ENCODE measurements at places on chromosomes 3 and 15. TPM values are rescaled to one million over a fixed set of nuclear protein-coding genes. Genes with fewer than 3 reads are reported as not detected.

DNA sequence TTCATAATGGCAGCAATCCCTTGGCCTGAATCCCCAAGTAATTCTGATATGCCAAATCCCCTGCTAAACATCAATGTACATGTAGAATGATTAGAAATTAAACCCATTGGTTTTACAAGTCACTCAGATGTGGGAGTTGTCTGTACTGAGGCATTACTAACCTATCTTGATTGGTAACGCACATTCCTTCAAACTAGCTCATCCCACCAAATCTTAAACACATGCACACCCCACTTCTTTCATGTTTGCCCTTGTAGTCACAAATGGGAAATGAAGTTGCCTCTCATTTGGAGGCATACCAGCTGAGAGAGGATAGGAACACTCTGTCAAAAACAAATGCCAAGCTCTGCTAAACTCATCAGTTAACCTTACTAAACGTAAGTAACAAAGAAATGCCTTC lies 29.1 kb upstream of the MAN2C1 start:
- no peak for DNase-seq

DNA sequence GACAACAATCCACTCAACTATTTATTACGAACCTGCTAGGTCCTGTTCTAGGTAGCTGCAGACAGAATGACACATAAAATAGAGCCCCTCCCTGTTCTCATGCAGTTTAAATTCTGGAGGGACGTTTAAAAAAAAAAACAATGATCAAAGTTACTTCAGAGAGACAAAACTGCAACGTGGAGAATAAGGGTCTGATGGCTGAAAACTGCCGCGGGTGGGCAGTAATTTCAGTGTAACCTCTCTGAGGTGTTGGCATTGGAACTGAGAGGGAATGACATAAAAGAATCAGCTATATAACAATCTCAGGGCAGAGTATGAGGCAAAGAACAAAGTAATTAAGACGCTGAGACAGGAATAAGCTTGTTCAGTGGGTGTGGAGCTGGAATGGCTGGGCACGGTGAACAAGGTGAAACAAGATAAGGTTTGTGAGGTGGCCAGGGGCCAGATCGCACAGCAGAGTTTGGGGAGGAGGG lies 19.5 kb downstream of the TBL1XR1 start:
- DNase-seq, result no peak

DNA sequence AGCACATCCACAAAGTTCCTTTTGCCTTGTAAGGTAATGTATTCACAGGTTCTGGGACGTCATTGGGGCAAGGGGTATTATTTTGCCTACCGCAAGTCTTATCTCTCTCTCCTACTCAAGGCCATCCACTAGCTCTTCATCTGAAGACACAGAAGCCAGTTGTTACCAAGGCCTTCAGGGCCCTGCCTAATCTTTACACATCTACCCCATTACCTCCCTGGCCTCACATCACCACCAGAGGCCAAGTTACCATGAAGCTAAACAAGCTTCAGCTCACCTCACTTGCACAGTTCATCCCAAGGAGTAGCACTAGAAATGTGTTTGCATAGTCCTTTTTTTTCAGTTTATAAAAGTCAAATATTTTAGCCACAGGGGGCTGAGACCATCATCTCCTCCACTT lies 34.1 kb downstream of the ATP8B4 start:
- DNase-seq, result no peak

GRCh38 chr3:125351814-125352456 lies 23.2 kb downstream of the ZNF148 start:
- no peak for DNase-seq

- DNase-seq, result no peak
These were observed 641.4 kb upstream of the CBLB start for GRCh38 chr3:106510206-106510605.

GRCh38 chr3:168417016-168417415 lies 321.3 kb upstream of the GOLIM4 start:
- DNase-seq, result no peak

DNA sequence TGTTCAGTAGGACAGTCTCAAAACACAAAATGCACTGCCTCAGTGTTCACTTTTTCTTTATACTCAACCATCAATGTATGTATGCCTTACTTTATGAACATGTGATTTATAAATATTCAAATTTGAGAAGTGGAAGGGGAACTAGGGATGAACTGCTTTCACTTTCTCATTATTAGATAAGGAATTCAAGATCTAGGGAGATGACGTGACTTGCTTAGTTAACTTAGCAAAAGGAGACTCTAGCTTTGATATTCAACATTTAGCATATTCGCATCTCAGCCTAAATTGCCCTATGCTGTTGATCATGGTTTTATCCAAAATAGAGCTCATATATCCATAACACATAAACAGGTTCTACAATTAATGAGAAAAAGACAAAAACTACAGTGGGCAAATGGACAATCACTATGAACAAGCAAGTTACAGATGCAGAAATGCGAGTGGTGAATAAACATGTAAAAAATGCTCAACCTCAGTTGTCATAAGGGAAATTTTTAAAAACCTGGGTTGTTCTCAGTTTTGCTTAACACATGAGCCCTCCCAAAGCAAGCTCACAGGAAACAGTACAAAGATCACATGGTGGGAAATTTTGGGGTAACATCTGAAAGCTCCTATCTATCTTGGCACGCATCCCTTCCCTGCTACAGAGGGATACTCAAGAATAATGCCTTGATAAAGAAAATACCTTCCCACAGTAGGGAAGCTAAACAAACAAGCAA lies 269.8 kb downstream of the THRB start:
- DNase-seq, result no peak

GRCh38 chr3:15405448-15406050 lies 21.8 kb downstream of the METTL6 start:
- DNase-seq, result peak; percentile 57

GRCh38 chr15:88323976-88324740 lies 67.6 kb upstream of the NTRK3 start:
- no peak for DNase-seq

GRCh38 chr3:20743553-20744321 lies 557.7 kb upstream of the SGO1 start:
- no peak for DNase-seq

- DNase-seq, result peak; percentile 90
These were observed 268.4 kb upstream of the ROPN1 start for GRCh38 chr3:124260206-124260915.

DNA sequence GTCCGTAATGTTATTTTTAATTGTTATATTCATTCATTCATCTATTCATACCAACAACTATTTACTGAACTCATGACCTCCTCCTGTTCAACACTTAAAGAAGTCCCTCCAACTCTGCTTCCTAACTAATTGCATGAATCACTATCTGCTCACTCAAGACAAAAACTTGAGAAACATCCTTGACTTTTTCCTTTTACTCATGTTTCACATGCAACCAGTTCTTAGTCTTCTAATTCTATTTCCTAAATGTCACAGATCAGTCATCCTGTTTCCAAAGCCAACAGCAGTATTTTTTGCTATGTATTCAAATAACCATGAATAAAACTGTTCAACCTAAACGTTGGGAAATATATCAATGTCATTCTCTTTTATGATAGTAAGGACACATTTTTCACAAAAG lies 124.6 kb upstream of the GBE1 start:
- peak; percentile 15 for DNase-seq

DNA sequence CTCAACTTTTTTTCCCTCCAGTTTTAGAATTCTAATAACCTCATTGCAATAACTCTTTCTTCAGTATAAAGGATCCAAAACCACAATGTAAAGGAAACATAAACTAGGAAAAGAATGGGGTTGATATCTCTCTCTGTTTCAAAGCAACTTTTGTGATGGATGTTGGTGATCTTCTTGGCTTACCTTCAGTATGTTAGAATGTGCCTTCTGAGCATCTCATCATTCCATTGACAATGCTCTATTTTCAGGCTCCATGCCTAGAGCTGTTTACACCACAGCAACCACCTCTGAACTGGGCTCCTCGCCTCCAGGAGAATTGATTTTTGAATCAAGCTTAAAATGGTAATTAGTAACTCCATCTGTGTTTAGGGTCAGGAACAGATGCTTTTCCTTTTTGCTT lies 6.6 kb downstream of the NLGN1 start:
- DNase-seq, result no peak

DNA sequence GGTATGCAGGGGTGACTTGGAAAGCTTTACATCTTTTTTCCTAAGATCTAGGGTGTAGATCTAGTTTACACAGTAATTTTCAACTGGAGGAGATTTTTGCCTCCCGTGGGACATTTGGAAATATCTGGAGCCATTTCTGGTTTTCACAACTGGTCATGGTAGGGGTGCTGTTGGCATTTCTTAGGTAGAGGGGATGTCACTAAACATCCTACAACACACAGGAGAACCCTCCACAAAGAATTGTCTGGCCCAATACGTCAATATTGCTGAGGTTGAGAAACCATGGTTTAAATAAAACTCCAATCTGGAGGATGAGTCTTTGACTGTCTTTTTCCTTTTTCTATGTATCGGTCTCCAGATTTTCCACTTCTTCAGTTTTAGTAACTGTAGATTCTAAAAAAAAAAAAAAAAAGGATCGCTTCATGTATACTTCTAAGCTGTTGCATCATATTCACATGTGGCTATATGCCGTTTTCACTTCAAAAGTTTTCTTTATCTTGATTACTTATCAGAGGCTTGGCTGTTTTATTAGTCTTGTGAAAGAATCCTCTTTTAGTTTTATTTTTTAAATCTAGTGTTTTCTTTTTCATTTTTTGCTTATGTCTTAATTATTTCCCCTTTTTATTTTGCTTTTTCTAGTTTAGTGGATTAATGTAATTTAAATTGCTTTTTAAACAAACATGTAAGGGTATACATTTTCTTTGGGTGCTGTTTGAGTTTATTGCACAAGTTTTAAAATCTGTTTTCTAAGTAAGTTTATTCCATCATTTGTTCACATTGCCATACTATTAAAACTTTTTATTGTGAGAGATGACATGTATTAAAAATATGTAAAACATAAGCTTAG lies 21.2 kb downstream of the UBE2Q2 start:
- no peak for DNase-seq

DNA sequence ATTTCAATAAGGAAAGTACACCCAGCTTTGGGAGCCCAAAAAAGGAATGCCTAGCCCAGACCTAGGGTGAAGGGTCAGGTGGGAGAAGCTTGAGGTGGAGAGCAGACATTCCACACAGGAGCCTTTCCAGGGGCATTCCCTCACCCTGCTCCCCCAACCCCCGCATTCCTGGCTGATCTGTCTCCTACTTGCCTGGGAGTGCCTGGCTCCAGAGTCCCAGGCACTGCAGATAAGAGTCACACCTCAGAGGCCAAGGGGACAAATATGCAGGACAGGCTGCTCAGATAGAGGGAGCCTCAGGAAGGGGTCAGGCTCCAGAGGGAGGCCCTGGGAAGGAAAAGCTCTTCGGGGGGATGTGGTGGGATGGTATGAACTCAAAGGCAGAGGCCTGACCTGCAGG lies 20.8 kb upstream of the HCN4 start:
- DNase-seq, result no peak

DNA sequence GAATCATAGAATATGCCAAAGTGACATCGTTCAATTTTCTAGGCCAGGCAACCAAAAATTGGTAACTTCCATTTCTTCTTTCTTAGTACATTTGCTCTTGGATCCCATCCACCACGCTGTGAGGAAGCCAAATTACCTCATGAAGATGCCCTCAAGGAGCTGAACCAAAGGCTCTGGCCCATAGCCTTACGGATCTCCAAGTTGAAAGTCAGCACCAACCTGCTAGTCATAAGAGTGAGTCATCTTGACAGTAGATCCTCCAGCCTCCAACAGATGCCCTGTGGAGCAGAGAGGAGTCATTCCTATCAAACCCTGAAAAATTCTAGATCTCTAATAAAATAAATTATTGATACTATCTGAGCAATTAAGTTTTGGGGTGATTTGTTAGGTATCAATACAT lies 322.5 kb upstream of the COL8A1 start:
- peak; percentile 55 for DNase-seq

DNA sequence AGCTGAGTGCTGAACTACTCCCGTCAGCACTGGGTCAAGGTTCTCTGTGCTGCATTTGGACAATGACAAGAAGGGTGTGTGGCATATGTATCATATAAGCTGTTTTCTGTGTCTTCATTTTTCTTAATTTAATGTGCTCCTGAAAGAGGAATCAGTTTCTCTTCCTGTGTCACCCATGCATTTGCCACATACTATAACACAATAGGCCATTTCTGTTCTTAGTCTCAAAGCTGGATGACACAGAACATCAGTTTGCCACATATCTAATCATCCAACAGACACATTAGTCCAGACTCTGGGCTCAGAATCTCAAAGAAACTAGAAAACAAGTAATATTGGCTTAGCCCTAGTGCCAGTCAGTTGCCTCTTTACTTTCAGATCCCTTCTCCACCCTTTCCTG lies 34.1 kb downstream of the CEP19 start:
- no peak for DNase-seq

GRCh38 chr15:89396723-89397652 lies 62.4 kb upstream of the POLG start:
- DNase-seq, result no peak

GRCh38 chr3:176120507-176120906 lies 1076.8 kb downstream of the TBL1XR1 start:
- DNase-seq, result no peak

GRCh38 chr3:64266983-64267382 lies 41.7 kb upstream of the PRICKLE2 start:
- no peak for DNase-seq

DNA sequence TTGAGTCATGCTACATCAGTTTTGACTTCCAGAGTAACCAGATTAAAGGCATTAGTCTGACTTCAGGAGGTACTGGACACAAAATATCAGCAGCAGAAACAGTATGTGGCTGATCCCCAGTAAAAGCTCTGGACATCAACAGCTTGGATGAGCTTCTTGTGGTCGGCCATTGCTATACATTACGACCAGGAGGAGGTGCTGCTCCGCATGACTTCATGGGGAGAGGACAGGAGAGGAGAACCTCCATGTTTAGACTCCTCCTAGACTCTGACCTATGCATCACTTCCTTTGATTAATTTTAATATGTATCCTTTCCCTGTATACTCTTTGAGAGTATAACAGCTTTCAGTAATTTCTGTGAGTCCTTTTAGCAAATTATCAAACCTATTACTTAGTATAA lies 285.6 kb upstream of the ARHGEF26 start:
- DNase-seq, result peak; percentile 17

GRCh38 chr3:133469140-133469731 lies 69.4 kb downstream of the BFSP2 start:
- no peak for DNase-seq

- no peak for DNase-seq
These were observed 224.1 kb upstream of the FEZF2 start for GRCh38 chr3:62597491-62597890.

Gene CCR8
- not detected for total RNA-seq

Gene GRM7
- 0.27 TPM for total RNA-seq

Gene XIRP1
- not detected for total RNA-seq

Gene HRG
- not detected for total RNA-seq

Gene PRSS50
- not detected for total RNA-seq

Gene GUCA1C
- total RNA-seq, result not detected

Gene SKOR1
- total RNA-seq, result not detected

Gene UROC1
- total RNA-seq, result 0.03 TPM

Gene AMOTL2
- total RNA-seq, result 197 TPM

Gene SLC9A9
- 1.5 TPM for total RNA-seq

Gene LRRC31
- not detected for total RNA-seq

Gene CASR
- total RNA-seq, result not detected

Gene EPHA3
- not detected for total RNA-seq

Gene C3orf85
- total RNA-seq, result not detected

Gene NPAP1
- not detected for total RNA-seq

Gene WDR76
- 19.6 TPM for total RNA-seq
